ENCODE measurements at places on chromosomes 3 and 15.

GRCh38 chr15:101264911-101265641 lies 12.2 kb downstream of the SELENOS start:
- DNase-seq, result no peak

DNA sequence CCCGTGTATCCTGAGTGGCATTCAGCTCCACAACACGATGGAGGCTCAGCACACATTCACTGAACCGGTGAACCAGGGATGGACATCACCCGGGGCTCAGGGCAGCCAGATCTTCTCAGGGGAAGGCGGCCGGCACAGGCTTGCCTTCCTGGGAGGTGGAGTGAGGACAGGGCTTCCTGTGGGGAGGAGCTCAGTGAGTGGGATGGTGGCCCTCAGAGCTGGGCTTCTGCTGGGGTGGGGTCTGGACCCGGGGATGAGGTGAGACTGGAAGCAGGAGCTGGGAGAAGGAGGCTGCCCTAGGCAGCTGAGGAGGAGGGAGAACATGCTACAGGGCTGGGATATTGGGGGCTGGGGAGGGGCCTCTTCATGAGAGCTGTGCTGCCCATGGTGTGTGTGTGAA lies 58.5 kb upstream of the PRR23E start:
- no peak for DNase-seq

- no peak for DNase-seq
These were observed 880.2 kb downstream of the OTOL1 start for GRCh38 chr3:162376761-162377160.

- no peak for DNase-seq
These were observed 2.2 kb upstream of the ALPK3 start for GRCh38 chr15:84814916-84815315.

Data from left cardiac atrium (tissue), 4 donors.